ENCODE measurements at places on chromosomes 13 and 19. TPM values are rescaled to one million over a fixed set of nuclear protein-coding genes. Genes with fewer than 3 reads are reported as not detected.

GRCh38 chr19:12162513-12162881 is 399 bp upstream of the ZNF136 start:
- DNase-seq = no peak

DNA sequence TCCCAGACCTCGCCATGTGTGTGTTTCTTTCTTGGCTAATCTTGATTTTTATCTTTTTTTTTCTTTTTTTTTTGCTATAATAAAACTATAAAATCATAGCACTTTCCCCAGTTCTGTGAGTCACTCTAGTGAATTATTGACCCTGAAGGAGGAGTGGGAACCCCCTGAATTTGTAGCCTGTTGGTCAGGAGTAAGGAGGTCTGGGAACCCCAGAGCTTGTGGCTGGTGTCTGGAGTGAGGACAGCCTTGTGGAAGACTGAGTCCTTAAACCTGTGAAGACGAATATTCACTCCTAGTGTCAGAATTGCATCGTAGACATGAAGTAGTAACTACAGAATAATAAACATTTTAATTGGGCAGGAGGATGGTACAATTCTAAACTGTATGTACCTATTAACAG is 7.4 kb downstream of the EID2B start:
- no peak for DNase-seq

DNA sequence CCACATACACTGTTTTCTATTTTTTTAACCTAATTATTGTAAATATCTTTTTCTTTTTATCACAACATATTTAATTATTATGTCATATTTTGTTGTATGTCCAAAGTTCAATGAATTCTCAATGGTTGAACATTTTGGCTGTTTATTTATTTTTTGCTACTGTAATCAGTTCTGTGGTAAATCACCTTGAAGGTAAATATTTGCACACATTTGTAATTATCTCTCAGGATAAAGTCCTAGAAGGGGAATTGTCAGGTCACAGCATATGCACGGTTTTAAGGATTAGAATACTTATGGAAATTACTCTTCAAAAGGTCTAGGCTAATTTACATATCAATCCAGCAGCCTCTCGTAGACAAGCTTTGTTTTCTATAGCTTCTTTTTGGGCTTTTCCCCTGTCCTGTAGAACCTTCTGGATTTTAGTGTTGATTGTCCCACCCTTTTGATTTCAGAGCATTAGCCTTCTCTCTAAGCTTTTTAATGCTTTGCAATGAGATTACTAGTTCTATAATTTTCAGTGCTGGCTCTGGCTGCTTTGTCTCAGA is 362.6 kb downstream of the KCNRG start:
- DNase-seq = no peak

The DKKL1 gene
- 0.32 TPM for total RNA-seq

All from fibroblast of villous mesenchyme (primary cell).